ENCODE measurements at places on chromosomes 7 and 10. TPM values are rescaled to one million over a fixed set of nuclear protein-coding genes. Genes with fewer than 3 reads are reported as not detected.

The IFIT5 gene
- total RNA-seq: 19.7 TPM

GRCh38 chr10:43299579-43299978, 32.7 kb upstream of the RASGEF1A start:
- no peak for DNase-seq

- no peak for DNase-seq
These were observed 9.2 kb downstream of the GLCCI1 start for GRCh38 chr7:7977774-7978173.

DNA sequence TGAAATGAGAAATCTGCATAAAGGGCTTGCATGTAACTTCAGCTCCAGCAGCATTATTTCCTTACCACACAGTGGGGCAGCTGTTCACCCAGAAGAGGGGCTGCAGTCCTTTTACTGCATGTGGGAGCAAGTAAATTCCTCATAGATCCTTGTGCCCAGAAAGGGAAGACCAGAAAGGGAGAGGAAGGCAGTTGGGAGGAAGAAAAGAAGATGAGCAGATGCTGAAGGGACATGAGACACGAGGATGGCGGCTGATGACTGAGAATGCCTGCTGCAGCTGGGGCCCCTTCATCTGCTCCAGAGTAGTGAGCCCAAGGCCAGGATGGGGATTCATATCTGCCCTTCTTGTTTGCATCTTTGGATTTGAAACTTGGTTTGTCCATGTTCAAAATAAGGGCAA, 80.5 kb downstream of the WIPF3 start:
- DNase-seq: no peak

- DNase-seq: no peak
These were observed 13.8 kb upstream of the PITRM1 start for GRCh38 chr10:3186368-3186767.

DNA sequence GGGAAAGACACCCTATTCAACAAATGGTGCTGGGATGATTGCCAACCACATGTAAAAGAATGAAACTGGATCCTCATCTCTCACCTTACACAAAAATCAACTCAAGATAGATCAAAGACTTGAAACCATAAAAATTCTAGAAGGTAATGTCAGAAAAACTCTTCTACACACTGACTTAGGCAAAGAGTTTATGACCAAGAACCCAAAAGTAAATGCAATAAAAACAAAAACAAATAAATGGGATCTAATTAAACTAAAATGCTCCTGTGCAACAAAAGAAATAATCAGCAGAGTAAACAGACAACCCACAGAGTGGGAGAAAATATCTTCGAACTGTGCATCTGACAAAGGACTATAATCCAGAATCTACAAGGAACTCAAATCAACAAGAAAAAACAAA, 504.2 kb upstream of the MBL2 start:
- no peak for DNase-seq

GRCh38 chr10:116132780-116133399, 140.1 kb downstream of the GFRA1 start:
- DNase-seq: no peak

DNA sequence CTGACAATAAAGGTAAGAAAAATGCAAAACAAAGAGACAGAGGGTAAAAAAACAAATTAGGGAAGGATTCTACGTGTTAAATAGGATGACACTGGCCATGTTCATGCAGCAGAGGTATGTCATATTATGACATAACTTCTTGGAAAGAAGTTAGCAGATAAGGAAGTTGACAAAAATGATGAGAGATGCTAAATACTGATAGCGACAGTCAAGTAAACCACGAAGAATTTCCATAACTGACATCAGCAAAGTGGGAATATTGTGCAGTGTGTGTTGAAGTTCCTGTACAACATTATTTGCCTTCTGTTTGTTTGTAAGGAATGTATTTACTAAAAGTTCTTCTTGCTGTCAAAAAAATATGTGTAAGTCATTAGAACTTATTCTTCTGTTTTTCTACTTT, 29.5 kb downstream of the MDH2 start:
- DNase-seq: no peak

The TMEM178B gene
- 0.88 TPM for total RNA-seq

DNA sequence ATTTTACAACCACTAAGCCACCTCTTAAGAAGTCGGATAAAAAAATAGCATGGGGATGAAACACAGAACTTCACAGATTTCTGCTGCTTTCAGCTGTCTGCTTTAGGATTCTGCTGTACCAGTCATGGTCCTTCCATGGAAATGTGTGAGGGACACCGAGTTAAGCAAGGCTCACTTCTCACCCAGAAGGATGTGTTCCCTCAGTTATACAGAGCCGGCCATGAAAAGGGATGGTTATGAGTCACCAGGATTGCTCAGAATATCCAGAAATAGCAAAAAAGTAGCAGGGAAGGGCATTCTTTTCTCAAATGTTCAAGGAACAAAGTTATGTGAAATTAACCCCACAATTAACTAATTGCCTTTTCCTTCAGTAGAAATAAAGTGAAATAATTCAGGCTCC, 124.4 kb downstream of the AMPH start:
- no peak for DNase-seq

The HIF1AN gene
- total RNA-seq: 15.4 TPM

DNA sequence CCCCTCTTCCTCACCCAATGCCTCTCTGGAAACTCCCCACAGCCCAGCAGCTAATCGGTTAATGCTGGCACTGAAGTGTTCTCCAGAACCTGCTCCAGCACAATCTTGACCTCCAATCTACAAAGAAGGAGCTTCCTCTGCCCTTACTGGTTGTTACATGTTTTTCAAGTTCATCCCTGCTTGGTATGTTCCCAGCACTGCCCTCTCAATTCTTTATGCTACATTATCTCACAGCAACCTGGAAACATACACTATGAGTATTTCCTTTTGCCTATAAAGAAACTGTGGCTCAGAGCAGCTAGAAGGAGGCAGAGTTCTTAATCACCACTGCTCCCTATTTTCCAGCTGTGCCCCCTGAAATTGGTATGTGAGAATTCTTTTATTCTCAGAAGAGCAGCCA, 84.1 kb upstream of the KMT2E start:
- DNase-seq: no peak

GRCh38 chr7:13751766-13752165, 237.7 kb downstream of the ETV1 start:
- DNase-seq: no peak

DNA sequence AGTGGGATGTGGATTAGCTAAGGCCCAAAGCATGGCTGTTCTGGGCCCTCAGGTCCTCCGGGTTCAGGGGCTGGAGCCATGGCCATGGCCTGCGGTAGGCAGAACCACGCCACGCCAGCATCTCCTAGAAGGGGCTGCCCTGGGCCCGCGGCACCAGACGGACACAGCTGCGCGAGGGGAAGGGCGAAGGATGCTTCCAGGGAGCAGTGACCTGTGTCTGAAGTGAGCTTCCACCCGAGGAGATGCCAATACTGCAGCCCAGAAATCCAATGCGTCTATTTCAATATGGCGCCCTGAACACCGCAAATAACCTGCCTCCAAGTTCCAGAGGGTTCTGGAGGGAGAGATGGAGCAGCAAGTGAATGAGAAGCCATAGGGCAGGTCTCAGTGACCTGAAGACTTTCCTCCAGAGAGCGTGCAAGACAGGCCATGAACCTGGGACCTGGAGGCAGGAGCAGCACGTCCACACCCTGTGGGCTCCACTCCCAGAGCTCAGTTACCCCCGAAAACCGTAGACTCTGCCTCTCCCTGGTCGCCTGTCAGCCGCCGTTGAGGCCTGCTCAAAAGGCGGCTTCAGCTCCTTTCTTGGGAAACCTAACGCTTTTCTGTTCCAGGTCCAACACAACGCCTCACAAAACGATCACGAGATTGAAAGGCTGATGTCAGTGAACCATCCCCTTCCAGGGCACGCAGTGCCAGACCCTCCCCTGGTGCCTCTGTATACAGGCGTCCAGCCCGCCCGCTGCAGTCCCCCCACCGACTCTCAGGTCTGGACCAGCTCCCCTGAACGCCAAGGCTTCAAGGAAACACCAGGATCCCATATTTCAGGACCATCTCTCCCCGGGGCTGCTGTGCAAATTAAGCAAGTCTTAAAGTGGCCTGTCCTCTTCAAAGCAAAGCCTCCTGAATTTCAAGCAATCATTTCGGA, 37.4 kb downstream of the AMZ1 start:
- no peak for DNase-seq
